Urinary bladder (tissue), 4 donors: ENCODE measurements at places on chromosomes 6 and 20. TPM values are rescaled to one million over a fixed set of nuclear protein-coding genes. Genes with fewer than 3 reads are reported as not detected.

The PKIG gene
- total RNA-seq: 65.1 TPM

The CASS4 gene
- total RNA-seq: 1.9 TPM

The VNN1 gene
- 0.63 TPM for total RNA-seq

The TSPO2 gene
- total RNA-seq: not detected

The PNLDC1 gene
- total RNA-seq: not detected

- DNase-seq: no peak
These were observed 169.7 kb upstream of the TNFAIP3 start for GRCh38 chr6:137697267-137697938.

DNA sequence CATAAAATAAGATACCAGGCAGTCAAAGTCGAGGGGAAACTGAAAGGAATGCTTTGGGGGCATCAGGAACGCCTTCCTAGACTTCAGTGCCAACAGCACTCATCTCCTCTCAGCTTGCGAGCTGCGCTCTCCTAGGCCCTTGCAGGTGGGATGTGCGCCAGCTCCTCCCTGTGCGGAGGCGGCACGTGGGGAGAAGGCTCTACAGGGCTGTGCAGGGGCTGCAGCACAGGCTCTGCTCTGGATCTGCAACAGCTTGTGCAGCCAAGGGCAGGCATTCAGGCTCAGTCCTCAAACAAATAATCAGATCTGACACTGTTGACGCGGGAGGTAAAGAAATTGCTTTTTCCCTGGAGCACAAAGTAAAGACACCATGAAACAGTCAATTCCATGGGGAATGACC, 144.8 kb downstream of the TTLL2 start:
- no peak for DNase-seq

GRCh38 chr6:39992861-39993622, 58.8 kb upstream of the MOCS1 start:
- DNase-seq: no peak

GRCh38 chr20:50323777-50324775, 133.4 kb downstream of the CEBPB start:
- no peak for DNase-seq
